ENCODE measurements at places on chromosomes 5 and 9.

GRCh38 chr9:36765468-36766341, 193.0 kb downstream of the MELK start:
- DNase-seq, result peak; percentile 75

- DNase-seq, result no peak
Observed at GRCh38 chr9:106583751-106584150, 279.2 kb upstream of the ZNF462 start.

DNA sequence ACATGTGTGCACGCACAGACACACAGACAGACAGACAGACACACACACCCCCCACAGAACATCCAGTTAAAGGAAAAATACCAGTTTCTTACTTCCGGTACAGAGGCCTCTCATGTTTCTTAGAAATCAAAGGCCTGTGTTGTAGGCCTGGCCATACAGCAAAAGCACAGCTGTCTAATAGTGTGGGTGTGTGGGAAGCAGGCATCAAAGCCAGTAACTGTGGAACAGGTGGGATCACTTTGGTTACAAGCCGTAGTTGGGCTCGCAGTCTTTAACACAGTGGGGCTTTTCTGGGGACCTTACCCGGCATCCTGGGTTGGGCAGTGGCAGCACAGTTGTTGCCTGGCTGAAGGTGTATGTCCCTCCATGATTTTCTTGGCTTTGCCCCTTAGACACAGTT, 55.2 kb downstream of the FBXL7 start:
- DNase-seq, result no peak

DNA sequence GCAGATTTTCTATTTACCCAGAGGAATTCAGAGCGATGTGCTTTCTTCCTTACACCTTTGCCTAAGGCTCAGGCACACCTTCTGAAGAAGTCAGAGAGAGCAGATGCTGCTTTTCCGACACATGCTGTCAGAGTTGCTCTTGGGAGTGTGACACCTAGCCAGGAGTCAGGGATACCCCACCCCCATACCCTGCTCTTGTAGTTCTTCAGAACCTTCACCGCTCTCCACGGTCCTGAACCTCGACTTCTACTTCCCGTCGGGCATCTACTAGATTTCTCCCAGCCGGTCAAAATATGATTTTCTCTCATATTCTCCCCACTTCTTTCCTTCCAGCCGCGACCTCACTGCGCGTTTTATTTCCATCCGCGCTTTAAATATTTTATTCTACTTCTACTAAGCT, 1.7 kb downstream of the GRIN3A start:
- no peak for DNase-seq

- no peak for DNase-seq
Observed at GRCh38 chr9:133754187-133754586, 16.0 kb upstream of the SARDH start.

DNA sequence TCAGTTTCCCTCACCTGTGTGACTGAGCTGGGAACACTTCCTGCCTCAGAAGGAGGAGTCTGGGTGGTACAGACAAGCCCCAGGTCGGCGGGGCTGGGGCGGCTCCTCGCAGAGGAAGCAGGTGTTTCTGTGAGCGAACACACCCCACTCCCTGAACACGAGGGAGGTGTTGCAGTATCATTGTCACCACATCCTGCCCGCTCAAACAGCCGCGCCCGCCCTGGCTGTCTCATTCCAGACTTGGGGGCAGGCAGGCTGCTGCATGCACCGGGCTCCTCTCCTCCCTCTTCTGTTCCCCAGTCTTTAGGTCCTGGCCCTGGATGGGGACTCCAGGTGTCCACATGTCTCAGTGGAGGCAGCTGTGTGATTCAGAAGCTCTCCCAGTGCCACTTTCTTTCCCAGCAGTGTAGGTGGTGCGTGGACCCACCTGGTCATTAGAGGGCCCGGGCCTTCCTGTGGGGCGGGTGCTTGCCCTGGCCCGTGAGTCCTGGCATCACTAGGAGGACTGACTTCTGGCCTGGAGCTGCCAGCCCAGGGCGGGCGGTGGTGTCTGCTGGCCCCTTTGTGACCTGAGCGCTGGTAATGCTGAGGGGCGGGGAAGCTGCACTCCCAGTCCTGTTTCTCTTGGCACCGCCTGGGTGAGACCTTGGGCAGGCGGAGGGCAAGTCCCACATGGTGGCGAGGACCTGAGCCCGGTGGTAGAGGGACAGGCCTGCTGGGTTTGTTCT, 18.3 kb upstream of the PHYHD1 start:
- DNase-seq, result peak; percentile 48

DNA sequence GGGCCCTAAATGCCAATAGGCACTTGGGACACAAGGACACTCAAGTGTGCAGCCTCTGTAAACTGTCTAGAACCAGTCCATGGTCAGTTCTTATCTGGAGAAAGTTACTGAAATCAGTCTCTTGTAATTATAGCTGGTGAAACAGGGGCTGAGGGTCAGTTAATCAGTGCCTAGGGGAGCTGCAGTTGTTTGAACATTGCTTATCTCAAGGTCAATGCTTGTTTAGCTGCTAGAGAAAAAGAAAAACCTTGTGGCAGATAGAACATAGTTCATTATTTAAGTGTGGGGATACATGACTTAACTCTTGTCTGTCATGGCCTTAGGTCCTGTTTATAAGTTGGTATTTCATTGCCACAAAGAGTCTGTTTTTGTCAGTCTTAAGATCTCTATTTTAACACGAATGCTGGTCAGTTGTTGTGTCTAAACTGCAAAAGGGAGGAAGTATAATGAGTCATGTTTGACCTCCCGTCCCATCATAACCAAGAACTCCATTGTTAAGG, 108.0 kb downstream of the STARD4 start:
- no peak for DNase-seq

DNA sequence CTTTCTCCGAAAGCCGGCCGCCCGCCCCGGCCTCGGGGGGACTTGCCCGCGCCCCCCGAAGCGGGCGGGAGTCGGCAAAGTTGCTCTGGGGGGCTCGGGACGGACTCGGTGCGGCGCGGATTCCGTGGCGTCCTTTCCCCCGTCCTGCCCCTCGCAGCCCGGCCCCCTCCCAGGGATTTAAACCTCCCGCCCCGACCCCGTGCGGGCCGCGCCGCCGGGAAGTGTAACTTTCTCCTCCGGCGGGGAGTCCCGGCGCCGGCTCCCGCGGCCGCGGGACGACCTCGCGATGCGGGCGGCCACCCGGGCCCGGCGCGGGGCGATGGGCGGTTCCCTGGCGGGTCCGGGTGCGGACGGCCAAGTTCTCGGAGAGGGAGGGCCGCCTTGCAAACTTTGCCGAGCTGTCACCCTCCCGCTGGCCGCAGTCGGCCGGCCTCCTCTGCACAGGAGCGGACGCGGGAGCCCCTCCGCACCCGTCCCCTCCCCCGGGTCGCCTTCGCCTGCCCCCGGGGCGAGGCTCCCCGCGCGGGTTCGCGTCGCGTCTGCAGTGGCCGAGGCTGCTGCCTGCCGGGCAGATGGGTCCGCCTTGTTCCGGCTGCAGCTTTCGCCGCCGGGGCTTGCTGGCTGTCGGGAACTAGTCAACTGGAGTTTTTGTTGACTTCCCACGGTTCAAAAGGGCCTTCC, 732 bp downstream of the PBX3 start:
- DNase-seq, result no peak

GRCh38 chr9:76634356-76635054, 129.7 kb upstream of the PCA3 start:
- no peak for DNase-seq

GRCh38 chr5:118531276-118531675, 457.1 kb downstream of the DTWD2 start:
- no peak for DNase-seq

DNA sequence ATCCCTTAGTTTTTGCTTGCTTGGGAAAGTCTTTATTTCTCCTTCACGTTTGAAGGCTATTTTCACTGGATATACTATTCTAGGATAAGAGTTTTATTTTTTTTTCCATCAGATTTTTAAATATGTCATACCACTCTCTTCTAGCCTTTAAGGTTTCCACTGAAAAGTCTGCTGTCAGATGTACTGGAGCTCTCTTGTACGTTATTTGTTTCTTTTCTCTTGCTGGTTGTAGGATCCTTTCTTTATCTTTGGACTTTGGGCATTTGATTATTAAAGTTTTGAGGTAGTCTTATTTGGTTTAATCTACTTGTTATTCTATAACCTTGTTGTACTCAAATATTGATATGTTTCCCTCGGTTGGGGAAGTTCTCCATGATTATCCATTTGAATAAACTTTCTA, 848.4 kb upstream of the COX7C start:
- DNase-seq, result no peak

GRCh38 chr5:62310426-62311143, 4.6 kb downstream of the KIF2A start:
- DNase-seq, result no peak

- DNase-seq, result no peak
Observed at GRCh38 chr9:101718192-101718591, 20.3 kb downstream of the GRIN3A start.

DNA sequence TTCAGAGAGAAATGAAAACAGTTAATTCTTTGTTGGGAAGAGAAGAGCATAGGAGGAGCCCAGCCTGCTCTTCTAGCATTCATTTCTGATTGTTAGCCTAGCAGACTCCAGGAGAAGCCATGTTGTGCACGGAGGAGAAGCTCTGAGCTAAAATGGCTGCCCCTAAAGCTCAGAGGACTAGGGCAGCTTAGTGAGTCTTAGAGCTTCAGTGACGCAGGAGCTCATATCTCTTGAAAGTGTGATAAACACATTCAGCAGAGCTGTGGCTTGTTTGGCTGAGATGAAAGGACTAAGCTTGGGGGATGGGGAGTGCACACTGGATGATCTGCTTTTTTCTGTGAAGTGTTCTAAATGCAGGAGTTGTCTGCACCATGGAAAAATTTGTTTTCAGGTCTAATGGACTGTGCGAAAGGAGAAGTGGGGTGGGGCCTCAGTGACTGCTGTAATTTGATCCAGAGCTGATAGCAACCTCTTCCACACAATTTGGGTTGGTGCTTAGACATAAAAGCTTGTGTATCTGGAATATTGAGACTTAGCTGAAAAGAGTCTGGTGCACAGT, 58.5 kb downstream of the ZNF462 start:
- DNase-seq, result no peak

DNA sequence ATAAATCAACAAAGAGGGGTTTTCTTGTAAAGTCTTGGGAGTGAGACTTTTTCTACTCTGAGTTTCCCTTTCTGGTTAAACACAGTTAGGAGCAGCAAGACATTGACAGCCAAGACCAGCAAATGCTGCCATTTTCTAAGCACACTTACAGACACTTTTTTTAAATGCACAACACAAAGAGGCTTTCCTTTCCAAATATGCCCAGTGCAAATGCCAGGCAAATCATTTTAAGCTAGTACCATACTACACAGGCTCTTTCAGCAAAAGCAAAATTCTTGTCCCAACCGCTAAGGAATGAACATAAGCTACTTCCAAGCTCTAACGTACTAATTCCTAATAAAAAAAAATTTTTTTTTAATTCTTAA, 68.2 kb downstream of the DENND1A start:
- no peak for DNase-seq

DNA sequence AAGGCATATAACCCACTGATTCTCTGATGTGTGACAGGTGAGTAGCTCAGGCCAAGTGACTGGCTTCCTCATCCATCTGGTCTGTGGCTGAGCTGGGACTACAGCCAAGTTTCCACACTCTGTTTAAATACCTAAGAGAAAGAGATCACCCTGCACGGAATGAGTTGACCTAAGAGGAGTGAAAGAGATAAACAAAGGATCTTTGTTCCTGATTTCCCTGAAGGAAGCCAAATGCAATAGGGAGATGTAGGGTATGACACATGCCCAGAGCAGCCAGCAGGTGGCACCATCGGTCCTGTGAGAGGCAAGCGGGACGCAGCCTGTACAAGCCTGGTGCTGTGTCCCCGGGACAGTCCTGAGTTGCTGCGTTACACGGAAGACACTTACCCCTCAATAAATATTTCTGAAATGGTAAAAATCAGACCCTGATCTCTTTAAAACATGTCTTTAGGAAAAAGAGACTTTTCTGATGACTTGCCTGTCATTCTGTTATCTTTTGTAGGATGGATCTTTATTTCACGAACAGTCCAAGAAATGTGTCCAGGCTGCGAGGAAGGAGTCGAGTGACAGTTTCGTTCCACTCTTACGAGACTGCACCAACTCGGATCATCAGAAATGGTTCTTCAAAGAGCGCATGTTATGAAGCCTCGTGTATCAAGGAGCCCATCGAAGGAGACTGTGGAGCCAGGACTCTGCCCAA, 41.1 kb downstream of the GALNT12 start:
- DNase-seq, result peak; percentile 26

GRCh38 chr9:34499076-34499475, 23.7 kb downstream of the ENHO start:
- no peak for DNase-seq

DNA sequence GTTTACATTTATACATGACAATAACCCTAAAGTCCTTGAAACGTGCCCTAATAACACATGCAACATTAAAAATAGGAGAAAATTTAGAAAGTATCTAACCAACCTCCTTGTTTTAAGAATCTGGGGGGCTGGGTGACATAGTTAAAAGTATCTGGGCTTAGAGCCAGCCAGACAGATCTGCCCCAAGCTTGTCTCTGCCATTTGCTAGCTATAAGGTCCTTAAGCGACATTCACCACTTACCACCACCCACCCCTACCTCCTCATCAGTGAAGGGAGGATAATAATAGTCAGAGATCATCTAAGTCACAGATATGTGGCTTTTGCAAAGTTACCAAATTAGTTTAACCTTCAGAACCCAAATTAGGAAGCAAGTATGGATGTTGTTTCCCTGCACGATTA, 33.8 kb upstream of the CAST start:
- DNase-seq, result no peak

Measured in ascending aorta (tissue), 2 donors.